ENCODE measurements at places on chromosomes 1 and 21. TPM values are rescaled to one million over a fixed set of nuclear protein-coding genes. Genes with fewer than 3 reads are reported as not detected.

The DISC1 gene
- total RNA-seq, result 1.8 TPM

- no peaks in the 10 kb centered on the region for H3K4me1 ChIP-seq
- no peaks in the 10 kb centered on the region for H3K36me3 ChIP-seq
- no peak overlapping the region for H3K27ac ChIP-seq
Measured at GRCh38 chr1:200376528-200376927, 33.3 kb downstream of the ZNF281 start.

DNA sequence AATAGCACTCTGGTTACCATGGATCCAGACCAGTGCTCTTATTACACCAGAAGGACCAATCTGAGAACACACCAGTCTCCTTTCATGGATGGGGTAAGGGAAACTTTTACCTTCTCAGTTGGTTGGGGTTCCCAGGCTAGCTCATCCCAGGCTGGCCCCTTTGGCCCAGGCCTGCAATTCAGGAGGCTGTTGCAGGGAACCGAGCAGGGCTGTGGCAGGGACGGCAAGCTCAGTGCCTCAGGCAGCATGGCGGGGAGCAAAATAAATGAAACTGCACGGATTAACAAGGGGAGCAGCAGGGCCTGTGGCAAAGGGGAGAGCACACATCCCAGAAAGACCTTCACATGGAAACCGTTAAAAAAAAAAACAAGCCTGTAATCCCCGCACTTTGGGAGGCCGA lies 57.0 kb downstream of the DMRTB1 start:
- H3K36me3 ChIP-seq, result no peaks in the 10 kb centered on the region
- peaks cover 25% of the 10 kb centered on the region for H3K4me1 ChIP-seq
- H3K27ac ChIP-seq, result no peak overlapping the region
- H3K4me3 ChIP-seq, result no peak overlapping the region
- no peak for DNase-seq

The FCRLB gene
- 0.63 TPM for total RNA-seq

DNA sequence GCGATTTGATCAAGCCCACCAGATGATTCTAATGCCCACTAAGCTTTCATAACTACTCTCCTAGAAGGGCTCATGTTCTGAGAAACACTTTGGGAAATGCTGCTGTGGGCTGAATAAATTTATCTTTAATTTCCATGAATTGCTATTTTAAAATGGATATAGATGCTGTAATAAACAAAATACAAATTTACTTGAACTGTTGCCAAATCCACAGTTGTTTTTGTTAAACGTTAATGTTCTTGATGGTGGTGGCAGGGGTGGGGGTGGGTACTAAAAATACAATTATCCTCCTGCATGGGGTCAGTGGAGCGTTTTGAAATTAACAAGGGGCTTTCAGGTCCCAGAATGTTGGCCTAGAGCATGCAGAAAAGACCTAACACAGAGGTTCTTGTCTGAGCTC lies 244.7 kb upstream of the POU3F1 start:
- no peak overlapping the region for H3K4me3 ChIP-seq
- H3K27ac ChIP-seq, result no peak overlapping the region
- H3K36me3 ChIP-seq, result no peaks in the 10 kb centered on the region
- H3K4me1 ChIP-seq, result peaks cover 11% of the 10 kb centered on the region

- no peak for DNase-seq
- H3K36me3 ChIP-seq, result no peaks in the 10 kb centered on the region
- no peaks in the 10 kb centered on the region for H3K4me1 ChIP-seq
- H3K27ac ChIP-seq, result no peak overlapping the region
- H3K4me3 ChIP-seq, result no peak overlapping the region
Measured at GRCh38 chr1:53938136-53938830, 7.2 kb downstream of the IFT25 start.

- no peak overlapping the region for H3K27ac ChIP-seq
- no peaks in the 10 kb centered on the region for H3K27me3 ChIP-seq
- H3K4me1 ChIP-seq, result no peaks in the 10 kb centered on the region
- H3K36me3 ChIP-seq, result no peaks in the 10 kb centered on the region
- no peak for DNase-seq
- H3K4me3 ChIP-seq, result no peak overlapping the region
Measured at GRCh38 chr1:192342842-192343241, 26.1 kb downstream of the RGS21 start.

The CELA3B gene
- not detected for total RNA-seq

GRCh38 chr1:13543451-13544220 lies 29.8 kb upstream of the LRRC38 start:
- peaks cover 12% of the 10 kb centered on the region for H3K4me1 ChIP-seq
- no peaks in the 10 kb centered on the region for H3K27me3 ChIP-seq
- no peaks in the 10 kb centered on the region for H3K36me3 ChIP-seq
- peak; percentile 65 for DNase-seq
- peak overlapping the region; percentile 14 for H3K4me3 ChIP-seq

GRCh38 chr1:76867342-76868130 lies at the start of gene ST6GALNAC5:
Gene ST6GALNAC5 (plus strand): TSS chr1:76867480.
- peak within 1 kb of the TSS; percentile 22 for H3K4me3 ChIP-seq
- H3K4me1 ChIP-seq, result no peaks in the 10 kb centered on the region
- DNase-seq, result no peak

GRCh38 chr21:43753439-43753799 lies 22.7 kb downstream of the CSTB start:
- no peak overlapping the region for H3K27ac ChIP-seq
- no peaks in the 10 kb centered on the region for H3K4me1 ChIP-seq
- no peaks in the 10 kb centered on the region for H3K27me3 ChIP-seq
- peaks cover 86% of the 10 kb centered on the region for H3K36me3 ChIP-seq
- H3K4me3 ChIP-seq, result no peak overlapping the region

DNA sequence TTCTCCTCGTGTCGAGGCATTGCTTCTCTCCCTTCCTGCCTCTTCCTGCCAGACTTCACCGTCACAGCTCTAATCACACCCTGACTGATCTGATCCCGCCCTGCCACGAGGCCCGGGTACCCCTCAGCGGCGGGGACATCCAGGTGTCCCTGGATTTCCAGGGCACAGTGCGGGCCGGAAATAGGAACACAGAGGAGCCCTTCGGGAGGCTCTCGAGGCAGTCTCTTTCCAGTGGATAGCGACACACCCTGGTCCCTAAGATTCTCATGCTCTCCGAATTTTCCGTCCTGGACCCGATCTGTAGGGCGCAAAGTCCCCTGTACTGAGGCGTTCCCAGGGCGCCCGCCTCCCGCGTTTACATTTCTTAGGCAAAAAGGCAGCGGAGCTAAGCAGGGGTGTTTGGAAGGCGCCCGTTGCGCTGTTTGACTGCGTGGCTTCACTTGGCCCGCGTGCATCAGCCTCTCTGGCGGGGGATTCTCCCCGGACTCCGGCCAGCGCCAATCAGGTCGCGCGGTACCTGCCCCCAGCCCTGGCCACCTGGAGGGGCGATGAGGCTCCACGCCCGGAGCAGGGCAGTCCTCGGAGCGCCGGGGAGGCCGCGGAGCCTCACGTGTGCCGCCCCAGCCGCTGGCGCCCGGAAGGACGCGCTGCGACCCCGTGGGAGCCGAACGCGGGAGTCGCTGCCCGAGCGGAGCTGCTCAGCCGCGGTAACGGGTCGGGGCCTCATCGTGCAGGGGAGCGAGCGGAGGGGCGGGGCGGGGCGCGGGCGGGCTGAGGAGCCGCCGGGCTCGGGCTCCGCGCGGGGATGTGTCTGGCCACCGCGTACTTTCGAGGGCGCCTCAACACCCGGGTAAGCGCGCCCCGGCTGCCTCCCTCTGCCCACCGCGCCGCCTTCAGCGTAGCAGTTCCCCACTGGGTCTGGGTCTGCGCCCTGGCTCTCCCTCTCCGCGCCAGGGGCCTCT lies at the start of gene FAM163A:
Gene FAM163A, plus strand, starts transcription at position 575 of the 962 bp plus-strand sequence. CDS start 69,807 bp downstream, outside the sequence.
- no peaks in the 10 kb centered on the region for H3K36me3 ChIP-seq
- H3K4me3 ChIP-seq, result peak within 1 kb of the TSS; percentile 6
- peaks cover 13% of the 10 kb centered on the region for H3K27me3 ChIP-seq
- no peak for DNase-seq

DNA sequence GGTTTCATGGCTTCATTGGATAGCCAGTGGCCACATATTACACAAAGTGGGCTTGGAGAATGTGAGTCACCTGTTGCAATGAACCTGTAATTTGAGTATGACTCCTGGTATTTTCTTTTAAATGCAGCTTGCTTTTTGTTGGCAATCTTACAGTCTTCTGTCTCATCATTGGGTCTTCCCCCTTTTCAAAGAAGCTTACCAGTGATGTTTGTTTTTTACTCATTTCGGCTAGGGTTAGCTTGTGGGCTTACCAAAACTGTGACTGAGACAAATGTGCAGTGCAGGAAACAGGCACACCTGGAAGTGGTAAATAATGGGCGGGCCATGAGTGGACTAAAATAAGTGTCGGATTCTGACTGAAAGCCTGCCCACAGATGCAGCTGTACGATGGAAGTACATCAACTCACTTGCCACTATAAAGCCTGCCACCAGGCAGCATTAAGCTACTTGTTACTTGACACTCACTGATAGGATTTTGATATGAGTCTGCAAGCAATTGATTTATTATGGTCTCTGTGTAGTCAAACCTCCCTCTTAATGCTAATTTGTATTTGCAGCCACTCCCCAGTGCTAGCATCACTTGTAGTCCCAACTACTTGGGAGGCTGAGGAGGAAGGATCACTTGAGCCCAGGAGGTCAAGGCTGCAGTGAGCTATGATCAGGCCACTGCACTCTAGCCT lies 4.2 kb downstream of the HHAT start:
- no peaks in the 10 kb centered on the region for H3K27me3 ChIP-seq
- no peaks in the 10 kb centered on the region for H3K4me1 ChIP-seq
- no peak for DNase-seq

GRCh38 chr21:14488672-14489204 lies 57.4 kb downstream of the SAMSN1 start:
- H3K36me3 ChIP-seq, result no peaks in the 10 kb centered on the region
- H3K4me1 ChIP-seq, result no peaks in the 10 kb centered on the region
- H3K27ac ChIP-seq, result no peak overlapping the region
- no peak overlapping the region for H3K4me3 ChIP-seq

The ITLN2 gene
- total RNA-seq, result 2.0 TPM

The E2F2 gene
- 0.33 TPM for total RNA-seq

The CR2 gene
- not detected for total RNA-seq

DNA sequence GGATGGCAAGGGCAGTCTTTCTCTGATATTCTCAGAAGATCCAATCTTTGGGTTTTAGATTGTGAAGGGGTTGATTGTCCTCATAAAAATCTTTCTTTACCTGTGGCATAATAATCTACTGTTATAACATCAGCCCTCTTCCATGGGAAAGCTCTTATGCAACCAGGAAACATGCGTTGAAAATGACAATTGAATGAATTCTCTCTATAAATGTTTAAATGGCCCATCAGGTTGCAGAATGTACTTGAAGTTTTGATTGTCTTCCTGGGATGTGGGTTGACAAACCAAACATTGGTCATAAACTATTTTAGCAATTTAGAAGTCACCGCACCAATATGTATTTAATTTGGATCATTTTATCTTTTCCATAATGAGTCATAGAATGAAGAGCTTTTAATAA lies 31.7 kb upstream of the ITLN1 start:
- H3K4me1 ChIP-seq, result no peaks in the 10 kb centered on the region
- no peak overlapping the region for H3K27ac ChIP-seq
- no peak for DNase-seq
- H3K36me3 ChIP-seq, result no peaks in the 10 kb centered on the region

All from right atrium auricular region (tissue), 2 donors.